Stimulated activated CD8-positive, alpha-beta memory T cell treated with anti-CD3 and anti-CD28 coated beads, Interleukin-4, amount 100 ng/mL, for 1 hour (primary cell): ENCODE measurements at places on chromosomes 7 and 10.

DNA sequence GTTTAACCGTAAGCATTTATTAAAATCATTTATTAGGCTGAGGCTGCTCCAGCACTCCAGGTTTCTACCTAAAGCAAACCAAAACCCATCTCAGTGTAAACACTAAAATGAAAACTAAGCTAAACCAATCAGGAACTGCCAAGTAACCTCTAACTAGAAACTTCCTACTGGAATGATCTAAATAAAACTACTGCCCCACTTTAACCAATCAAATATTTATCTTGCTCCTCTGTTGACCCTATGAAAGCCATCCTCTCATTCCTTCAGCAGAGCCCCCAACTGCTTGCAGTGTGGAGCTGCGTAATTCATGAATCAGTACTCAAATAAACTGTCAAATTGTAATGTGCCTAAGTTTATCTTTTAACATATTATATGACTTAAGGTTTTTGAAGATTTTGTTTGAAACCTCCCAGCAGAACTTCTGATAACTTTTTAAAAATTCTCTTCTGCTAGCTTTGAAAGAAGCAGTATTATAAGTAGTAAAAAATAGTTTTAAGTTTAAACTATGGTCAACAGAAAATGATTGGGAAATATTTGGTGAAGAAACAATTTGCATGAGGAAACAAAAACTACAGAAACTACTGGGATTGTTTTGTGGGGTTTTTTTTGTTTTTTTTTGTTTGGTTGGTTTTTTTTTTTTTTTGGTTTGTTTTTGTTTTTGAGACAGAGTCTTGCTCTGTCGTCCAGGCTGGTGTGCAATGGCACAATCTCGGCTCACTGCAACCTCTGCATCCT lies 47.4 kb downstream of the GPR37 start:
- DNase-seq: no peak

DNA sequence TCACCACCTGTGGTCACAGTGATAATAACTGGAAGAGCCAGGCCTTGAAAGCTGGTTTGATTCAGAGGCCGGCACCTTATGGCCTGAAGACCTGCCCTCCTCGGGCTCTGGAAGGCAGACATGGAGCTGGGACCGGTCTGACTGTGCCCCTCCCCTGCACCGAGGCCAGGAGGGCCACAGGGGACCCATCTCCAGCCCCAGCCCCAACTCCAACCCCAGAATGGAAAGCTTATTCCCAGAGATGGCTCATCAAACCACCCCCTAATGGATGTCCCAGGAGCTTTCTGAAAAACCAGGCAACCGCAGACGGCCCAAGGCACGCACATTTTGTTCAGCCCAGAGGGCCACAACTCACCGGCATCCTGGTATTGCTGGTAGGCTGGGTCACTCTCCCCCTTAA lies 16.8 kb downstream of the PDIA4 start:
- DNase-seq: no peak

- no peak for DNase-seq
These were observed 257.6 kb upstream of the IGFBP3 start for GRCh38 chr7:46178661-46179060.

DNA sequence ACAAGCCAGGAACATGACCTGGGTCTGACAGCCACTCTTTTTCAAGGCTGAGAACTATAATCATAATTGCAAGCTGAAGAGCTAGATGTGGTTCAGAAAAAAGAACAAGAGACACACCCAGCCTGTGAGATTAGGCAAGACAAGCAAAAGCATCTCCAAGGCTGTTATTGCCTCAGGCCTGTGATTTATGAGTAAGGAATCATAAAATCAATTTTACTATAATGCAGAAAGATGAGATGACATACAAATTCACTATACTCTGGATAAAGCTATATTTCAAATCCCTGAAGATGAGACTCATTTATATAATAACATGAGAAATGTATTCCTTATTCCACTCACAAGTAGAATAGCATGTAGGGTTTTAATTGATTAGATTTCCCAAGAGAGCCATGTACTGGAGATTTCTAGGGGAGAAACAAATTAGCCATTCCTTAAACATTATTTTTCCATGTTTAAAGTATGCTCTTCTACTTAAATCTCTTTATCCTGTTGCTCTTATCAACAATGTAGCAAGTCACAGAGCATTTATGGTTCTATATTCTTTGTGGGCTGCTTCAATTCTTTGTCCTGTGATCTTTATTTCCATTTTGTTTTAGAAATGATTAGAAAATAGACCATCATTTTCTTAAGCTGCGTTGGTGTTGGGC lies 47.4 kb downstream of the FHIP2A start:
- no peak for DNase-seq
